HS-27A (cell line): ENCODE measurements at places on chromosomes 6 and 20.

GRCh38 chr6:21354805-21355238 lies 238.7 kb upstream of the SOX4 start:
- no peak for DNase-seq

- no peak for DNase-seq
Observed at GRCh38 chr20:50338479-50339391, 148.1 kb downstream of the CEBPB start.

GRCh38 chr6:67184405-67184804 lies 1450.7 kb upstream of the ADGRB3 start:
- DNase-seq = no peak

GRCh38 chr6:169558774-169559441 lies 142.9 kb downstream of the WDR27 start:
- no peak for DNase-seq

GRCh38 chr6:87094576-87094975 lies 330 bp downstream of the CGA start:
- DNase-seq = no peak

GRCh38 chr6:17729223-17730077 lies 22.7 kb upstream of the NUP153 start:
- no peak for DNase-seq

DNA sequence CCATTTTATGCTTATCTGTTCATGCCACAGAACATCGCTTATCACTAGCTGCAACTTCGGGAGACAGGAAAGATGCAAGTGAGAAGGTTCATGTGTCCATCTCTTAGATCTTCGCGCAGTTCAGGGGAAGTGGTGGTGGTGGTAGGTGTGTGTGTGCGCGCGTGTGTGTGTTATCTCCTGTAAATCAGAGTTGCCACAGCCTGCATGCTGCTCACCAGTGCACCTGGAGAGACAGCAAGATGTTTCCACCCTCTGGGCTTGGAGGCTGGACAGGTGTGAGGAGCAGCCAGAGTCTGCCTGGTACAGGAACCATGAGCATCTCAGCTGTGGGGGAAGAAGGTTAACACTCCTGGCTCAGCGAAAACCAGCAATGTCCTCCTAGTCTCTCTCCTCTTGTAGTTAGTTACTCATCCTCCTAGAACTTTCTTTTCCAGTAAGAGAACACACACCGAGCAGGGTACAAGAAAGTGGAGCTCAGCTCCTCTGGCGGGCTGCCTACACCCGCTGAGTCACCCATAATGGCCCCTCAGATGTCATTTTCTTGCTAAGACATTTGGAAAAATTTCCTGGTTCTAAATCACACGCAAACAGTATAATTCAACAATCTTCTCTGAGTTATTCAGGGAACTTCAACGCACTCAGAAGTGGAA lies 5.1 kb upstream of the TUBB1 start:
- no peak for DNase-seq

GRCh38 chr6:40312213-40313015 lies 274.8 kb downstream of the LRFN2 start:
- DNase-seq = no peak

DNA sequence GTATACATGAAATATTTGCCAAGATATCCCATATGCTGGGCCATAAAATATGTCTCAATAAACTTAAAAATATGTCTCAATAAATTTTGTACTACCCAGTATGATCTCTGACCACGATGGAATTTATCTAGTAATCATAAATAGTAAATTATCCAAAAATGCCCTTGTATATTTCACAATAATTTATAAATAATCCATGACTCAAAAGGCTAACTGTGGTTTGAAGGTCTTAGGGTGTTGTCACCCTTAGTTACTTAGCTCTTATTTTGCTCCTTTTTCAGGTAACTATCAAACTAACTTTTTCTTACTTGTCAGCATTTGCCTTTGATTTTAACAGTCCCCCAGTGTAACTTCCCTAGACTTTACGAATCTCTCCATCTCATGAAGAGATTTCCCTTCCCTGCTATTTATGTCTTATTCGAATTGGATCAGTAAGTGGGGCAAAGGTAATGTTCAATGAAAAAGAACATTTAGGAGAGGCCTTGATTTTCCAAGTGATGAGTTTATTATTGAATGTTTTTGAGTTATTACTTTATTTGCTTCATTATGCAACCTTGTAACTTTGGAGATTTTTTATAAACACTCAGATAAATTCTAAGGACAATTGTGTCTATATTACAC lies 109.0 kb upstream of the THBS2 start:
- DNase-seq = no peak

GRCh38 chr20:5282561-5282960 lies 34.2 kb downstream of the PROKR2 start:
- no peak for DNase-seq

DNA sequence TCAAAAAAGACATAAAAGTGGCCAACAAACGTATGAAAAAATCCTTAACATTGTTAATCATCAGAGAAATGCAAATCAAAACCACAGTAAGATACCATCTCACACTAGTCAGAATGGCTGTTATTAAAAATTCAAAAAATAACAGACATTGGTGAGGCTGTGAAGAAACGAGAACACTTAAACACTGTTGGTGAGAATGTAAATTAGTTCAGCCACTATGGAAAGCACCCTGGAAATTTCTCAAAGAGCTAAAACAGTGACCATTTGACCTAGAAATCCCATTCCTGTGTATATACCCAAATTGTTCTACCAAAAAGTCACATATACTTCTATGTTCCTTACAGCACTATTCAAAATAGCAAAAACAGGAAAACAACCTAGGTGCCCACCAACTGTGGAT lies 24.9 kb upstream of the NT5E start:
- DNase-seq = no peak

DNA sequence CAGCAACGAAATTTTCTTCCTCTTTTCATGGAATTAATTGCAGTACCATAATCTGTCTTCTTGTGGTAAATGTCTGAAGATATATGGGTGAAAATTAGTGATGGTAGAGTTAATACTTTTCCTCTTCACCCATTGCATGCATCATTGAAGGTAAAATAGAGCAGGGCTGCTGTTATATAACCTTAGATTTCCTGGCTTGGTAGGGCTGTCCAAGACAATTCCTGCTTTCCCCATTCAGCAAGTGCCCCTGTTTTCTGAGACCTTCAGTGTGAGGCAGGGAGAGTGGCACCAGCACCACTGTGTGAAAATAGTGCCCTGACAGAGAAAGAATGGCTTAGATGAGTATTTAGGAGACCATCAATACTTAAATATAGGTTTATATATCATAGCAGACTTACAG lies 202.0 kb downstream of the ZFAND3 start:
- no peak for DNase-seq

GRCh38 chr20:47427746-47428145 lies 71.2 kb upstream of the ZMYND8 start:
- no peak for DNase-seq

DNA sequence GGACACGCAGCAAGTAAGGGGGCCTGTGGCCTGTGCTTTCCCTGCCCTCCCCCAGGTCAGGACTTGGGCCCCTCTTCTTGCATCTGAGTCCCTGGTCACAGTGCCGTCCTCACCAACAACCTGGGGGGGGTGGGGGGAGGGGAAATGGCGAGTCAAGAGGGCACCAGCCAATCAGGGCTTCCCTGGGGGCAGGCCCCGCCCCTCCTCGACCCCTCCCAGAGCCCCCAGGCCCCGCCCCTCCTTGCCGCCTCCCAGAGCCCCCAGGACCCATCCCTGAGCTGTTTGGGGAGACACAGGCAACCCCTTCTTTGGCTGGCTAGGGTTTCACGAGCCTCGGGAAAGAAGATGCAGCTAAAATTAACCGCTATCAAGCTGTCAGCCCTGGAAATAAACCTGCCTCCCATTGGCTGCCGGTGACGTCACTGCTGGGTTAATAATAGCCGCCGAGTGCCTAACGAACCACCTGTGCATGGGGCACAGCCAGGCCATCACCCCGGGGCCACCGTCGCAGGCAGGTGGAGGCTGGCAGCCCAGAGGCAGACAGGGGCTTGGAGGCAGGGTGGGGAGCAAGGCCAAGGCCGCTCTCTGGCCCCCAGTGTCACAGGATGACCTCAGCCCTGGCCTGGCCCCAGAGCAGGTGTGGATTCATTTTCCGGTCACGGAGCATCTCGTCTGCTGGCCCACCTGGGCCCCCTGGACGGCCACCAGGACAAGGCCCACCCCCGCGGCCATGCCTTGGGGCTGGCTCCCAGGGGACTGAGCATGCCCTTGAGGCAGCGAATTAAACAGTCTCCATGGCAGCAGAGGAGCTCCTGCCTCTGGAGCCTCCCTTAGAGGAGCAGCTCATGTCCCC lies 3.2 kb upstream of the EEF1A2 start:
- DNase-seq = no peak

DNA sequence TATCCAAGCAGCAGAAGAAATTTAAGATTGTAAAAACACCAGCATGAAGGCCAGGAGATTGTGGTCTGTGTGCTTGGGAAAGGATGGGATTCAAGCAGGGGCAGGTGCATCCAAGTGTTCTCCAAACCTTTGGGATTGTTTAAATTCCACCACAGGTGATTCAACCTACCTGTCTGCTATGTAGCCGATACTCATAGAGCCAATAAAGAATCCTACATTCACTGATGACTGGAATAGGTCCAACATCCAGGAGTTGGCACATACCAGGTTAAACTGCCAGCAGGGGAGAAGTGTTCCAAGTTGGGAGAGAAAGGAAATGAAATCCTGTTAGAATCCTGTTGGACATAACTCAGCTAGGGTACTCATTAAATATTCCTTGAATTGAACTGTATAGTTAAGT lies 2.2 kb downstream of the SLC22A2 start:
- DNase-seq = no peak

GRCh38 chr20:12722091-12722490 lies 286.7 kb upstream of the SPTLC3 start:
- DNase-seq = no peak

DNA sequence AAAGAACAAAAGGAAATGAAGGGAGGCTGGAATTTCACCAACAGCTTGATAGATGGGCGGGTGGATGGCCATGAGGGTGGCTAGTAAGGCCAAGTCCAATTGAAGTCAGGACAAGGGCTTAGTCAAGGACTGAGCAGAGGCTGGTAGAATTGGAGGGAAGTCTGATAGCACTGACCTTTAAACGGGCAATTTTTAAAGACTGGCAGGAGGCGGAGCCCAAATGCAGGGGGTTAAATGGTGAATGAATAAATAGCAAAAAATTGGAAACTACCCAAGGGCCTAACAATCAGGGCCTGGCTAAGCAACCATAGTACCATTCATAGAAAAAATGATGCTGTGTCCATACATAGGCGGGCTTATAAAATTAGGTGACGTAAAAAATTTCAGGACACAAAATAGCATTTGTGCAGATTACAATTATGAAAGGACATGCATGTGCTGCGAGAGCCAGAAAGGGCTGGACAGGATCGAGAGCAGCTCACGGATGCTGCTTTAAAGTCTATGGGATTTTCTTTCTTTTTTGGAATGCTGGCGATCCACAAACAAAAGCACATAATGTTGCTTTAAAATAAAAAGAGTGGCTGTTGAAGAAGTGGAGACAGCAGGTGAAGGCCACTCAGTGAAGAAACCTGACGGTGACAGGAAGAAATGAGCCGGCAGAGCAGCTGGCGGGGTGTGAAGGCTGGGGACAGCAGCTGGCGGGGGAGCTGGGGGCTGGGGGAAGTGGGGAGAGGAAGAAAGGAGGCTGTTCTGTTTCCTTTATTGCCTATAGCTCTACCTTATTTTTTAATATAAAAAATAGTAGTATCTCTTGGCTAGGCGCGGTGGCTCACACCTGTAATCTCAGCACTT lies 42.8 kb upstream of the TAF8 start:
- DNase-seq = no peak

- DNase-seq = no peak
Observed at GRCh38 chr6:6402591-6402990, 82.1 kb upstream of the F13A1 start.
